ENCODE measurements at places on chromosomes 5 and 9.

GRCh38 chr5:89313804-89314588 is 431.0 kb upstream of the MEF2C start:
- no peak for DNase-seq

DNA sequence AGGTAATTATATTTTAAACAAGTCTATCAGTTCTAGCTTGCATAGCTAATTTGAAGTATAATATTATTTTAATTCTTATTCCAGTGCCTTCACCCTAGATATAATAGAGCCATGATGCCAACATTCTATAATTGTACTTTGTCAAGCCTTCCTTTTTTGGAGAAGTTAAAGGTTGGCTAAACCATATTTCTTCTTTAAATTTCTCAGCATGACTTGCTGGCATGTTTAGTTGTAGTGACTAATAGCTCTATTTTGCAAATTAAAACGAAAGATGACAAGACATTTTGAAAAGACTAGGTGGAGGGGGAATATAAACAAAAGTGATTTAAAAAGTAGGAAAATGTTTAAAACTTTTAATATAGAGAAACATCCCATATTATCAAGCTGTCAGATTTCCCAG is 400.7 kb downstream of the PSAT1 start:
- DNase-seq: no peak

DNA sequence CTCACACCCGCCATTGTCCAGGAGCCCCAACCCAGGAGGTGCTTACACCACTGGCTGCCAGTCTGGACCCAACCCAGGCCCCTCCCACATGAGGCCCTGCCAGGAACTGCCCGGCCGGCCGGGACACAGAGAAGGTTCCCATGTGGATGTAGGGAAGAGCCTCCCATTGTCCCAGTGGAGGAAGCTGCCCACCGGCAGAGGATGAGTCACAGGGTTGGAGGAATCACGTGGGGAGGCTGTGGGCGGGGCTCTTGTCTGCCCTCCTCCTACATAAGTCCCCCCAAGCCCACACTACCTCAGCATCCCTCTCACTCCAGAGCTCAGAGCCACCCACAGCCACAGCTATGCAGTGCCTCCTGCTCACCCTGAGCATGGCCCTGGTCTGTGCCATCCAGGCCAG is 26.1 kb downstream of the PAEP start:
- no peak for DNase-seq

GRCh38 chr5:150904479-150905311 is at the start of gene ZNF300:
Gene ZNF300 (minus strand): TSS chr5:150904980. CDS start chr5:150903155, 1,825 bp downstream.
- peak; percentile 21 for DNase-seq

DNA sequence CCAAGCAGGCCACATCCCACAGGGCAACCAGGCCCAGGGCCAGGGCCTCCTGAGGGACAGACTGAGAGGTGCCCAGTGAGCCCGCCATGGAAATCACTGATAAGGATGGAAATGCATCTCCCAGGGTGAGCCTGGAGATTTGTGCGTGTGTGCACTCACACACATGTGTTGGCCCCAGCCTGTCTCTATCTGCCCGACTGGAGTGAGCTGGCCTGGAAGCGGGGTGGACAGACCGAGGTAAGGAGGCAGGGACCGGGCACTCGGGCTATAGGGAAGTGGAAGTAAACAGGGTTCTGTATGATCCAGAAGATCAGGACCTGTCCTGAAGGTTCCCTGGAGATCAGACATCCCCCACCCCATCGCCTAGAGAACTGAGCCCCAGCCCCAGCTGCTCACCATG is 17.4 kb downstream of the GFI1B start:
- no peak for DNase-seq

DNA sequence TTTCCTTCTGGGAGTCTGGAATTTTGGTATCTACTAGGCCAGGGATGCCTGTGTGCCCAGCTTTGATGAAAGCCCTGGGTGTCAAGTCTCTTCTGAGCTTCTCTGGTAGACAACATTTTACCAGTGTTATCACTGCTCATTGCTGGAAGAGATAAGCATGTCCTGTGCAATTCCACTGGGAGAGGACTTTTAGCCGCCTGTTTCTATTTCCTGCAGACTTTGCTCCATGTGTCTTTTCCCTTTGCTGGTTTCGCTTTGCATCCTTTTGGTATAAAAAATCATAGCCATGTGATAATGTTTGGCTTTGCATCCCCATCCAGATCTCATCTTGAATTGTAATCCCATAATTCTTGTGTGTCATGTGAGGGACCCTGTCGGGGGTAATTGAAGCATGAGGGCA is 163.2 kb downstream of the SLC28A3 start:
- no peak for DNase-seq

DNA sequence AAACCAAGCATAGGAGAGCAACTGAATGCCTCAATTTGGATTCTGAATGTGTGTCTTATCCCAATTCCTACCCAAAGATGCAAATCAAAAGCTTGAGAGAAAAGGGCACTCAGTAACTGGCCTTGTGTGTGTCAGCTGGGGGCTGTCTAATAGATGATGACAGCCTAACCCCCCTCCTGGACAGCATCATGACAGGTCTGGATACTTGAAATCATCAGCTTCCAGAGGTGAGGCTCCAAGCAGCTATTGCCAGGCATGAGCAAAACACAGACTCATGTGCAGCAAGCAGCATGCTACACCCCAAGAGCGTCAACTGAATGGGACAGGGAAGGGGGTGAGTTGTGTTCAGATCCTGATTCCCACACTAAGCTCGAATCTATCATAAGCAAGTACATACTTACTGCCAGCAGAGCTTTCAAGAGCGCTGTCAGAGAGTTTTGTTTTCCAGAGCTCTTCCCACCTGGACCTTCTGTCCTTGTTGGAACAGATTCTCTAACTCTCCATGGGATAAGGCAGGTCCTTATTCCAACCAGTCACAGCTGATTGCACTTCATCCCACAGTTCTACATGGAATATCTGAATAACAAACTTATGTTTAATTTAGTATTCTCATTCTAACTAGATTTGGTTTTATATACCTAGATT is 467.5 kb downstream of the DTWD2 start:
- DNase-seq: no peak

DNA sequence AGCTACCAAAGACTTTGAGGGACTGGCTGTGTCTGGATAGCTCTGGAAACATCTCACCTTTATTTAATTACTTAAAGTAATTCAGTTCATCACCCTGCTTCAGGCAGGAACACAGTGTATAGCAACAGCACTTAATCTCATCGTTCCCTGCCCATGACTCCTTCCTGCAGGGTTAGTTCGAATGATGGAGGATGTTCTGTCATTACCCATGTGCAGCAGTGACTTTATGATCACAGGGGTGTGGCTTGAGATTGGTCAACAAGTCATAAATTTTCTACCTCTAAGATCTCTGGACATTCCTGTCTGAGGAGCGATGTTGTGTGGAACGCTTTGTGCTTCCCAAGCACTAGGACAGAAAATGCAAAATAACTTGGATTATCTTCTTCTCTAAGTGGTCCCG is 37.1 kb upstream of the PRUNE2 start:
- no peak for DNase-seq

GRCh38 chr5:154059583-154059982 is 20.8 kb downstream of the MFAP3 start:
- DNase-seq: no peak

All from caudate nucleus (tissue), 63 donors.